ENCODE measurements at places on chromosomes 1 and 21.

DNA sequence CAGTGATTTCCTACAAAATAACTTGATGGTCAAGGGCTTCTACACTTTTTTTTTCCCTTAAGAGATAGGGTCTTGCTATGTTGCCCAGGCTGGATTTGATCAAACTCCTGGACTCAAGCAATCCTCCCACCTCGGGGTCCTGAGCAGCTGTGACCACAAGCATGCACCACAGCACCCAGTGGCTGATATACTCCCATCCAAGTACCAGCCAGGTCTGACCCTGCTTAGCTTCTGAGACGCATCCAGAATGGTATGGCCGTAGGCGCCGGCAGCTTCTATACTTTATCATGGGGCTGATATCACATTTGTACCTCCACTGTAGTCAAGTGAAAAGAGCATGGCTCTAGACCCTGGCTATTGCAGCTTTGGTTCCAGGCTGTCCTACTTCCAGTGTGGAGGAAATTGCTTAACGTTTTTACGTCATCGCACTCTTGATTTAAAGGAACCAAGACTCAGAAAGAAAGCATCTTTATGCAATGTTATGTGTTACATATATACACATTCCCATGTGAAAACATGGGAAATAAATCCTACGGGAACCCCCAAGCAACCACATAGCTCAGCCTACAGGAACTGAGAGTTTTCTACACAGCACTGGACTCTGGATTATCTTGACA, 39.5 kb downstream of the PDPN start:
- no peak for DNase-seq

DNA sequence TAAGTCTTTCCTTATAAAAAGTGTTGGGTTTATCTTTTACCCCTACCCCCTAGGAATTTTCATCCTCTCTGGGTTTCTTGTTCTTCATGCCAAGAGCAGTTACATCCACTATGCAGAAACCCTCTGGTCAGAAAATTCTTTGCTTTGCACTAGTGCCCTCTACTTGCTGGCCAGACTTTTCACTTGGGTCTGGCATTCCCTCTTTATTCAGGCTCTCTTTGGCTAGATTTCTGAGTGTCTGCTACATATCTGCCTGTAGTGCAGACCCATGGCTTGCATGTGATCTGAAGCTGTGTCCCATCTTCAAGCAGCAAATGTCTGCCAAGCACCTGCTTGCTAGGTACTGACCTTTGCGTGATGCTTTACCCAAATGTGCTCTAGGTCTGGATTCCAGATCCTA, 237.0 kb downstream of the GPATCH2 start:
- DNase-seq = no peak

- no peak for DNase-seq
These were observed 50.1 kb downstream of the COQ8A start for GRCh38 chr1:226990133-226990716.

DNA sequence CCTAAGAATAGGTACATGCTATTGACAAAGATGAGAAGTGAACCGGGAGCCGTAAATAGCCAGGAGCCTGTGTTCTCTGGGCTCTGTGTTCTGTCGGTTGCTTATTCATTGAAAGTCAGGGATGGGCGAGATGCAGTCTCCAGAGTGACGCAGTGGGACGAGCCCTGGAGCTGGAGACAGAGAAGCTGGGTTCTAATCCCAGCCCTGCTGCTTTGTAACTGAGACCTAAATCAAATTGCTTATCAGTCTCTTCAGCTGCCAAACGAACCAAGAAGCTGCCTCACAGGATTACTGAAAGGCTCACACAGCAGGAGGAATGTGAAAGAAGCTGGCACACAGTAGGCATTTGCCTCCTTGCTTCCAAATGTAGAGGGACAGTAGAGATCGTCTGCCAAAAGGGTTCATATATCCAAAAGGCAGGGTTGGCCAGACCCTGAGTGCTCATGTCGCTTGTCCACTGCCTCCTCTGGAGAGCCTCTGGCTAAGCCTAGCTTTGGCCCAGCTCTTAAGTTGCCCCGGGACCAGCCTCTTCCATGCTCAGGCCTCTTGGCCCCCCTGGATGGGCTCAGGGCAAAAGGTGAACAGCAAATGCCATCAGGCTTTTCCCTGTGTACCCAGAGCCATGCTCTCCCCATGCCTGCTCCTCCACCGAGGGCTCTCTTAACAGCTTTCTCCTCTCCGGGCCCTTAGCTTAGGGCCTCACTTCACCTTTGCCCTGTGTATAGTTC, 134.2 kb upstream of the IPO9 start:
- no peak for DNase-seq

DNA sequence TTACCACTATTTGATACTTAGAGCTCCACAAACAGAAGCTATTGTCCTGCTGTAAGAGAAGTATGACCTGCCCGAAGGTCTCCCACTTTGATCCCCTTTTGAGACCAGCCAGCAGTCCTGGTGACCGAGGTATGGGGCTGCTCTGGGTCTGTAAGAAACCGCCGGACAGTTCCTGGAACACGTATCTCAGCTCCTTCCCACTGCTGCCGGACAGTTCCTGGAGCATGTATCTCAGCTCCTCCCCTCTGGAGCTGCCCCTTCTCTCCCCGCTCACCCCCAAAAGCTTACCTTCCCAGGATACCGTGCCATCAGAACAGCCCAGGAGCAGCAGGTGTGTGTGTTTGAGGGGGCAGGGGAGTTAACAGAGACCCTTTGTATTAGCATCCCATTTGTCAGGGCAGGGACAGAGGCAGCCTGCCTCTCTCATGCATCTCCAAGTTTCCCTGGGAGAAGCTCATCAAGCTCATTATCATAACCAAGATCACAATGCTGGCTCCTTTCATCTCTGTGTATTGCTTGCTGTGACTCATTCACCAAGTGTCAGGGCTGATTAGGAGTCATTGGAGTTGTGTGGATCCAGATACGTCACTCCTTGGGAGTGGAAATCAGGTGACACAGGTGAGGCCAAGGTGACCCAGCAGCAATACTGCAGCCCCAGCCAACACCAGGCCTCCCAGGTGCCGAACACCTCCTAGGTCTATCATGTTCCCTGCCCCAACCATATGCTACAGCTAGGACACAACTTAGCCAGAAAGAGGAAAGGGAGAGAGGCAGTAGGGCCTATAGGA, 25.3 kb downstream of the OPTC start:
- DNase-seq = no peak

DNA sequence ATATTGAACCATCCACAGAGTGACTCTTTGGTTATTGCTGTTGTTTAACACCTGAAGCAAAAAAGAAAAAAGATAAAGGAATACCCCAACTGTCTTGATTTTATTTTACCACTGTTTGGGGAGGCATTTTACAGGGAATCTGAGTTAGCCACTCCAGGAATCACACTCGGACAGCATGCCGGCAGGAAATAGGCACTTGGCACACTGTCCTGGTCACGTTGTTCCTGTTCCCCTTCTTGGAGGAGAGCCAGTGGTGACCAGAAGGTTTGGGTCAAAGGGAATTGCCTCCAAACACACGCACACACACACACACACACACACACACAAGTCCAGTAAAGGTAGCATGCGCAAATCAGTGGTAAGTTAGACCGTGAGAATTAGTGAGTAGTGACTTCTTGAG, 13.8 kb downstream of the RGS4 start:
- no peak for DNase-seq

DNA sequence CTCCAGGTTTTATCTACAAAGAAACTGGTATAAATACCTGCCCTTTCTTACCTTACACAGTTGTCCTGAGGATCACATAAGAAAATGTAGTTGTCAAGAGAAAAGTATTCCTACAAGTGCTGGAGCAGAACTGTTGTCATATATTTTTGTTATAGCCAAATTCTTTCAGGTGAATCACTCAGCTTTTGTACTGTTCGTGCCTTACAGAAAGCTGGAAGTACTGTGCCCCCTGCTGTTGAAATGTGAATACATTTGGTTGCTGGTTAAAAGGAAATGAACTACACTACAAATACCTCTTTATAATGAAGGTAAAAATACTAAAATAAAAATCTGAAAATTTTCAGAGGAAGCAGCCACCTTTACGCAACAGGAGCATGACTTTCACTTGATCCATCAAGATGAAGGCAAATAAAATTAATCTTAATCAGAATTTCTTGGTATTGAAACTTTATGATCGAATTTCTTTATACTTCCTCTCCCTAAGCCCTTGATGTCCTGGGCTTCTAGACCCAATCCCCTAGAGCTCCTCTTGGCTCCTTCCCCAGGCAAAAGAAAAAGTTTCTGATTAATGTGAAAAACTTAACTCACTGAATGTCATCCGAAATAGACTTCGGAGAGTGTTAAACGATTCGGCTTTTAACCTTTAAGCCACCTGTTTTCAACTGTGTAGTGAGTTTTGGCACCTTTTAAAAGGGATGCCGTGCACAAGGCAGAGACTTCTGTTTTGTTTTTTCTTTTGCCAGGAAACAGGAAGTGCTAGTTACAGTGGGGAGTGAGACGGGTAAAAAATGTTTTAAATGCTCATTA, 12.5 kb downstream of the CHML start:
- DNase-seq = peak; percentile 15

DNA sequence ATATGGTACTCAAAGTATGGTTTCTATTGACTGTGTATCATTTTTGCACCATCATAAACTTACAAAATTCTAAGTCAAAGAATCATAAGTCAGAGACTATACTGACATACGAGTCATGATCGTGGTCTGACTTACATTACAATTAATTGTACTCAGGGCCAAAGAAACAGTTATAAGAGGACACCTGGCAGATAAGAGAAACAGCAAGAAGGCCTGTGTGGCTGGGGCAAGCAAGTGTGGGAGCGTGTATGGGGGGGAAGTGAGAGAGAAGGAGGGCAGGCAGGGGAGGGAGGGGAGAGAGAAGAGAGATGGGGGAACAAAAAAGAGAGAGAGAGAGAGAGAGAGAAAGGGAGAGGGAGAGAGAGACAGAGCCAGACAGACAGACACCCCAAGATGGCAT, 70.9 kb downstream of the RERE start:
- DNase-seq = no peak

- DNase-seq = no peak
These were observed 60.6 kb upstream of the CD1D start for GRCh38 chr1:158119976-158120653.

- DNase-seq = no peak
These were observed 33.6 kb downstream of the HENMT1 start for GRCh38 chr1:108627256-108627655.

- no peak for DNase-seq
These were observed 108.2 kb downstream of the LYPLAL1 start for GRCh38 chr1:219281831-219282230.

DNA sequence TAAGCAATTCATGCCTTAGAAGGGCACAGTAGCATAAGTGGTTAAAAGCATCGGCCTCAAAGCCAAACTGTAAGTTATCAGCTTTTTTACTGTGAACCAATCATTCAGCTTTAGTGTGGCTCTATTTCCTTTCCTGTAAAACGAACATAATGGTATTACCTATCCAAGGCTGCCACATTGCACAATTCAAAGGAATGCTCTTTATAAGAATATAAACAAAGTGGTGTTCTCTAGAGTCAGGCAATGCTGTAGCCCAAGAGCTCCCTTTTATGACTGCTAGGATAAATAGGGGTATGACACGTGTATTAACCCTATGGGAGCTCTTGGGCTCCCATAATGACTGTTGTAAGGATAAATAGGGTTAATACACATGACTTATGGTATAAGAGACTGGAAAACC, 25.4 kb downstream of the INTS7 start:
- DNase-seq = no peak

DNA sequence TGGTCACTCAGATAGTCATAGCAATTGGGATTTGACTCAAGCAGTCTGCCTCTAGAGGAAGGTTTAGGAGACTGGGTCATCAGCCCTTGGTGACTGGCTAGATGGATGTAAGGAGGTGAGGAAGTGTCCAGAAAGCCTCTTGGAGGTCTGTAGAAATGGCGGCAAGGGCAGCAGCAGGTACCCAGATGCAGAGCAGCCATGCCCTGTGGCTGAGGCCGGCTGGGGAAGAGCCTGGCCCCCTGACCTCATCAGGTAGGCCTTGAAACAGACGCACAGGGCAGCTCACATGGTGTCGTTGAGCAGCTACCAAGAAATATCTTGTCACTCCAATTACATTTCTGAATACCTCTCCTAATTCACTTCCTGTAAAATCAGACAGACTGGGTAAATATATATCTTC, 98.2 kb downstream of the DMRTB1 start:
- DNase-seq = no peak

- no peak for DNase-seq
These were observed 41.0 kb downstream of the NEK2 start for GRCh38 chr1:211634461-211634860.

GRCh38 chr1:154527192-154527591, 25.0 kb upstream of the SHE start:
- DNase-seq = no peak

DNA sequence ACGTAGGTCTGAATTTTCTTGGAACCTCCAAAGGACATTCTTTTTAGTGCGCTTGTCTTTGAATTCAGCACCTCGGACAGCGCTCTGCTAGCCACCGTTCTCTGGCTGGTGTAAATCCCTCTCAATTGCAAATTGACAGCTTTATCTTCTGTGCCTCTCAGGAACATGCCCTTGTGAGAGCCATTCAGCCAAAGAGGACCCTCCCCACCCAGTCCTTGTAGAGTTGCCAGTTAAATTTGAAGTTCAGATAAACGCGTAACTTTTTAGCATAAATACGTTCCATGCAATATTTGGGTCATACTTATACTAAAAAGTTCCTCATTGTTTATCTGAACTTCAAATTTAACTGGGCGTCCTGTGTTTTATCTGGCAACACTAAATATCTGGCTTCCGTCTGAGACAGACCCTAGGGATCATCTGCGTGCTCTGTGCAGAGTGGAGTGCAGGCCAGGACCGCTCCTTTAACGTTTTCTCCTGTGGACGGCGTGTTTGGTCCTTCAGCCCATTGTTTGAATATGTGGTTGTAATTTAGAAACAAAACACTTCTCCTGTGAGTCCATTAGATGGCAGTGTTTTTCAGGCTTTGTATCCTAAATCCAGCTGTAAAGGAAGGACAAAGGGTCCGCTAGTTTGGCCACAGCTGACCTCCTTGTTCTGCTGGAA, 7.0 kb downstream of the KCNAB2 start:
- DNase-seq = no peak

DNA sequence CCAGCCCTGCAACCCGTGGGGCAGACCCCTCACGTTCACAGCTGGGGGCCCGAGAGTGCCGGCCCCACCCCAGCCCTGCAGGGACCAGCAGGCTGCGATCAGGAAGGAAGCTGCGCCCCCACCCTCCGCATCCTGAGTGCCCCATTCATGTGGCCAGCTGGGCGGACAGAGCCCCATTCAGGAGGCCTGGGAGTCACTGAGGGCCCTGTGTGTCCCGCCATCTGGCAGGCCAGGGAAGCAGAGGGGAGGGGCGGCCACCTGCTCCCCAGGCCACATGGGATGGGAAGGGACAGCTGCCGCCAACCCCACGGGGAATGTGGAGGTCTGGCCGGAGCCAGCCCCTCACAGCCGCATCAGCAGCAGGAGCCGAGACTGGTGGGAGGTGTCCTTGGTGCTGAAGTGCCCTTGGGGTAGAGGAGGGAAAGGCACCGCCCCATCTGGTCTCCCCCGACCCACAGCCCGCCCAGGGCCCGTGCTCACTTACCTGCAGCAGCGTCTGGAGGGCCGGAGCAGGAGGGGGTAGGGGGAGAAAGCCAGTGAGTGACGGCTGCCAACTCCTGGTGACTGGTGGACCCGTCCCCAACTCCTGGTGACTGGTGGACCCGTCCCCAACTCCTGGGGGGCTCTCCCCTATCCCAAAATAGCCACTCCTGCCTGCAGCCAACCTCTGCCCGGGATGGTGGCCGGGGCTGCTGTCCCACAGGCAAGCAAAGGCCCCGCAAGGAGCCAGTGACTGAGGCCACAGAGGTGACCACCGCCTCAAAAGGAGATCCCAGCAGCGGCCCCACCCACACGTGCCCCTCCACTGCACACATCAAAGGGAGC, 8.7 kb downstream of the ACAP3 start:
- DNase-seq = no peak

All from NCI-H1048 (cell line).